ENCODE measurements at places on chromosomes 3 and 15.

DNA sequence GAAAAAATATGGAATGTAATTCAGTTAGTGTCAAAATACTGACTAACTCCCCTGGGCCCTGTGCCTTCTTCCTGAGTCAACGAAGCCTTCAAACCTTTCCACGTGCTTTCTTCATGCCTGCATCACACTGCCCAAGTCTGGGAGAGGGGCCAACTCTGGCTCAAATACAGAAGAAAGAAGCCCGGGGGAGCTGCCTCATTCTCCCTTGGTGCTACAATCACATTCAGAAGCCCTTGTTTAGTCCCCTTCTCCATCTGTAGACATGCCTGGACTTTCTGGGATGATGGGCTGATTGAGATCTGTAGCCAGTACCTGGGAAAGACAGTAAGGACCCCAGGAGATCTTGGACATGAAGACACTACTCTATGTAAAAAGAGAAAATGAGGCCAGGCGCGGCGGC, 77.8 kb upstream of the GSK3B start:
- DNase-seq: no peak

DNA sequence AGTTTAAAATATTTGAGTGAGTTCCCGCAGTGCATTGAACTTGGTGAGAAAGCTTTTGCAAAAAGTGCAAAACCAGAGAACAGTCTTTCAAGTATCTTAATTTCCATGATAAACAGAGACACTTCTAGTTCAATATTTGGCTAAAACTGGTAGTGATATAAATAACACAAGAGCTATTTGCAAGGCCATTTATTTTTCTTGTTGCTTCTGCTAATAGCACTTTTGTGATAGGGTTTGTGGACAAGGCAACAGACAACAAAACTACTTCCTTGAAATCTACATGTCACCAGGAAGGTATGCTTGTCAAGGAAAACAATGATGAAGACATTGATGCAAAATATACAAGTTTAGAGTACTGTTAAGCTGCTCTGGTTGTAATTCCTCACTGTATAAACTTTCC, 1225.1 kb downstream of the OTOL1 start:
- no peak for DNase-seq

DNA sequence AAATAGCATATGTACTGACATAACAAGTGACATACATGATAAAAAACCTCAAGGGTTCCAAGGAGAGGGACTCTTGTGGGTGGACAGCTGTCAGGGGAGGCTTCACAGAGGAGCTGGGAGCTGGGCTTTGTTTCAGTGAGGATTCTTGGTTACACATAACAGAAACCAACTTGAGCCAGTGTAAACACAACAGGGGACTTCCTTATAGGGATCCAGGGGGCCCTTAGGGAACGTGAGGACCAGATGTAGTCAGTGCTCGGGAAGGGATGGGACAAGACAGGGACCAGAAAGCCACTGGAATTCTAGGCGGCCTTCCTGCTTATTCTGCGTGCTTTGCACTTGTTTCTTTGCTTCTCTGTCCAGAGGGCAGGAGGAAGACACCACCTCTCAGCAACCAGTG, 34.9 kb downstream of the SNAPC5 start:
- no peak for DNase-seq

GRCh38 chr15:38084289-38084688, 149.8 kb downstream of the TMCO5A start:
- DNase-seq: peak; percentile 84

DNA sequence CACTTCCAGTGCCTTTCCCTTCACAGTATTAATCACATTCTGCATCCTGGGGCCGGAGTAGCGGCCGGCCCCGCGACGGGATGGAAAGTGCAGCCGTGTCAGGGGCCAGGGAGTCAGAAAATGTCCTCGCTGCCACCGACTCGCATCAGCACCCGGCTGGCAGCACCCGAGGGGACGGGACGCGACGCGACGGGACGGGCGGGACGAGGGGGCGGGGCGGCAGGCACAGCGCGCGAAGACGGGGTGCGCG, 353 bp downstream of the ATG3 start:
- no peak for DNase-seq

All from activated CD4-positive, alpha-beta T cell treated with anti-CD3 and anti-CD28 coated beads, Interleukin-2, Interleukin-6, amounts not matched to agents 100 ng/mL and 50 ng/mL, durations not matched to agents 16 hours and 8 hours (primary cell).